ENCODE measurements at places on chromosomes 16 and 17. TPM values are rescaled to one million over a fixed set of nuclear protein-coding genes. Genes with fewer than 3 reads are reported as not detected.

The PPY gene
- total RNA-seq, result not detected

The GSDMA gene
- 0.26 TPM for total RNA-seq

The TMEM219 gene
- total RNA-seq, result 80.3 TPM

The HASPIN gene
- total RNA-seq, result 0.31 TPM

DNA sequence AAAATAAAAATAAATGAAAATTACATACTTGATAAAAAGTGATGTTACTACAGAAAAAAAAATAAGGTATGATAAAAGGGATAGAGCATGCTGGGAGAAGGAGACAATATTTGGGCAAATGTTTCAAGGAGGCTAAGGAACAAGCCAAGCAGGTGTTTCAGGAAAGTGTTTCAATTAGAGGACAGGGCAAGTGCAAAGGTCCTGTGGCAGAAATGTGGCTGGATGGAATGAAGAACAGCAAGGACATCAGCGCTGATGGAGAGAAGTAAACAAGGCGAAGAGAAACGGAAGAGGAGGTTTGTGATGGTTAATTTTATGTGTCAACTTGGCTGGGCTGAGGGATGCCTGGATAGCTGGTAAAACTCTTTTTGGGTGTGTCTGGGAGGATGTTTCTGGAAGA, 331.2 kb upstream of the C16orf82 start:
- H3K27ac ChIP-seq, result no peak overlapping the region
- no peak for DNase-seq
- no peaks in the 10 kb centered on the region for H3K4me1 ChIP-seq
- H3K36me3 ChIP-seq, result peaks cover 2% of the 10 kb centered on the region
- no peak overlapping the region for H3K4me3 ChIP-seq

DNA sequence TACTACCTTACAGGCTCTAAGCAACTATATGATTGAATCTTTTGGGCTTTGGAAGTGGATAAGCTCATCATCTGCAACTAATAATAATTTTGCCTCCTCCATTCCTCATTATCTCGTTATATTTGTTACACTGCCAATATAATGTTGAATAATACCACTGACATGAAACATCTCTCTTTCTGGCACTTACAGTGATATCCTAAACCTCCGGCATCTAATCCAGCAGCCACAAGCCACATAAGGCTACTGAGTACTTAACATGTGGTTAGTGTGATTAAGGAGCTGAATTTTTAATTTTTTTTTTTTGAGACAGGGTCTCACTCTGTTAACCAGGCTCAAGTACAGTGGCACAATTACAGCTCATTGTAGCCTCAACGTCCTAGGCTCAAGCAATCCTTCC, 9.6 kb downstream of the CDC42EP4 start:
- H3K36me3 ChIP-seq, result no peaks in the 10 kb centered on the region
- peaks cover 5% of the 10 kb centered on the region for H3K4me1 ChIP-seq
- DNase-seq, result no peak
- H3K27me3 ChIP-seq, result peaks cover 4% of the 10 kb centered on the region
